ENCODE measurements at places on chromosomes 12 and 14. TPM values are rescaled to one million over a fixed set of nuclear protein-coding genes. Genes with fewer than 3 reads are reported as not detected.

DNA sequence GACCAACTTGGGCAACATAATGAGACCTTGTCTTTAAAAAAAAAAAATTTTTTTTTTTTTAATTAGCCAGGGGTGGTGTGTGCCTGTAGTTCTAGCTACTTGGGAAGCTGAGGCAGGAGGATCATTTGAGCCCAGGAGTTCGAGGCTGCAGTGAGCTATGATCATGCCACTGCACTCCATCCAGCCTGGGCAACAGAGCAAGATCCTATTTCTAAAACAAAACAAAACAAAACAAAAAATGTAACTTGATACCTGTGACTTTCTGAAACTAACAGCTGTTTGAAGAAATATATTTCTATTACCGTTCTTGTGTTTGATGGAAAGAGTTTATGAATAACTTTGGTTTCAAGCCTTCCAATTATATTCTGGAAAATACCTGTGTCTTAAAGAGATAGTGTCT, 1.7 kb upstream of the ACACB start:
- no peak for DNase-seq

DNA sequence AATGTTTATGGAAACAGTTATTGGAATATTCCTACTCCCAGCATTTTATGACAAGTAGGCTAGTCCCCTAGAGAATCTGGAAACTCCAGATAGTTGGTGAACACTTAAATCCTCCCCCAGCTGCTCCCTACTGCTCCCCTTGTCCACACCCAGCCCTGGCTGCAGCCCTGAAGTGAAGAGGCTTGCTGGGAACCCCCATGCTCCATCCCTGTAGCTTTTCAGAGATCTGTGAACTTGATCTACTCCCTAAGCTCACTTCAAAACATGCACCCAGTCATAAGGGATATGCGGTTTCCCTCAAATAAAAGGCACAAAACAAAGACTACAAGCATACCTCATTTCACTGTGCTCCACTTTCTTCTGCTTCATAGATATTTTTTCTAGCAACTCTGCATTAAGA, 33.2 kb downstream of the EGLN3 start:
- no peak for DNase-seq

DNA sequence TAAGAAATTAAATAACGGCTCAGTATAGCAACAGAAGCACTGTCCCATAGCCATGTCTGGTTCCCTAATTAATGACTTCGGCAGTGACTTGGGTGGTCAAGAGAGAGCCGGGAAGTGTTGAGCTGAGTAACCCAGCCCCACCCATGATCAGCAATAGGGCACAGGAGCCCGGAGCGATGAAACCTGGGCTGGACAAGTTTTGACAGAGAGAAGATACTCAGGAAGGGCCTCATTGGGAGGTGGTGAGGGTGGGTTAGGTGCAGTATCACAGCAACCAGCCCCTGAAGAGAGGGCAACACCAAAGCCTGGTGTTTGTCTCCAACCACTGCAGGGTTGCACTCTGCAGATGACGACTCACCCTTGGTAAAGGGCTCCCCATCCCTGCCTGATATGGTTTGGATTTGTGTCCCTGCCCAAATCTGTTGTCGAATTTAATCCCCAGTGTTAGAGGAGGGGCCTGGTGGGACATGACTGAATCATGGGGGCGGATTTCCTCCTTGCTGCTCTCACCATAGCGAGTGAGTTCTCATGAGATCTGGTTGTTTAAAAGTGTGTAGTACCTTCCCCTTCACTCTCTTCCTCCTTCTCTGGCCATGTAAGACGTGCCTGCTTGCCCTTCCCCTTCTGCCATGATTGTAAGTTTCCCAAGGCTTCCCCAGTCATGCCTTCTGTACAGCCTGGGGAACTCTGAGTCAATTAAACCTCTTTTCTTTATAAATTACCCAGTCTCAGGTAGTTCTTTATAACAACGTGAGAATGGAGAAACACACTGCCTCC, 124.9 kb upstream of the MED13L start:
- DNase-seq: no peak

GRCh38 chr12:104060791-104061190, 3.5 kb upstream of the HCFC2 start:
- DNase-seq: no peak

DNA sequence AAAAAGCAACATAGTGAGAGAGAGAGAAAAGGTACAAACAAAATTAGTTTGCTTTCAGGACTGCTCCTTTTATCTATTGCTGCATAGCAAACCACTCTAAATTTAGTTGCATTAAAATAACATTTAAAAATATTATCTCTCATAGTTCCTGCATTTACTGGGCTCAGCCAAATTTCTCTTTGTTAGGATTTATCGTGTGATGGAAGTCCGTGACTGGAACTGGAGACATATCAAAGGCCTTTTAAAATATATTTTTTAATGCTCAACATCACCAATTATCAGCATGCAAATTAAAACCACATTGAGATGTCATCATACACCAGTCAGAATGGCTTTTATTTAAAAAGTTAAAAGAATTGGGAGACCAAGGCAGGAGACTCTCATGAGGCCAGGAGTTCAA, 107.6 kb upstream of the SYT1 start:
- DNase-seq: no peak

DNA sequence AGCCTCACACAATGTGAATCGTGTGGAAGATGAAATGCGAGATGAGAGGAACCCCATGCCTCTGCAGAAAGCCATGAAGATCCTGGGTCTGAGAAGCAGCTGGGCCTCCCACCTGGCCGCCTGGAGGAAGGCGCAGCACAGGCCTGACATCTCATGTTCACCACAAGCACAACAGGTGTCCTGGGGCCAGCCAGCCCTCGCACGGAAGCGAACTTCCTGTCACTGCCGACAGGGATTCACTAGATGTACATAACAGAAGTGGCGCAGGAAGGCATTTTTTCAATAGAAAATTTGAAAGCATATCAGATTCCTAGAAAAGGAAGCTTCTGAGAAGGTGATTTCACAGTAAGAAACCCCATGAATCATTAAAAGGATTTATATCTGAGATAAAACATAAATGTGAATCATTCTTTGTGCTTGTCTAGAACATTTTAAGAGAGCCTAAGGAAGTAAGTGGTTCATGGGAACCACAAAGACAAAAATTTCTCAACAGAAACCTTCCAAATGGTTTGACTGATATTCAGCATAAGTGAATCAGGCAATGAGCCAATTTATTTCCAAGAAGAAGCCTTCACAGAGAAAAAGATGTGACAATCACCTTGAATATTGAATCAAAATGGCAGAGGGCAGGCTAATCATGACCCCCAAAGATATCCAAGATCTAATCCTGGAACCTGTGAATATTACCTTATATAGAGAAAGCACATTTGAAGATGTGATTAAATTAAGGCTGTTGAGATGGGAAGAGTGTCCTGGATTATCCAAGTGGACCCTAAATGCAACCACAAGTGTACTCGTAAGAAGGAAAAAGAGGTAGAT, 311.9 kb downstream of the DUSP6 start:
- no peak for DNase-seq

DNA sequence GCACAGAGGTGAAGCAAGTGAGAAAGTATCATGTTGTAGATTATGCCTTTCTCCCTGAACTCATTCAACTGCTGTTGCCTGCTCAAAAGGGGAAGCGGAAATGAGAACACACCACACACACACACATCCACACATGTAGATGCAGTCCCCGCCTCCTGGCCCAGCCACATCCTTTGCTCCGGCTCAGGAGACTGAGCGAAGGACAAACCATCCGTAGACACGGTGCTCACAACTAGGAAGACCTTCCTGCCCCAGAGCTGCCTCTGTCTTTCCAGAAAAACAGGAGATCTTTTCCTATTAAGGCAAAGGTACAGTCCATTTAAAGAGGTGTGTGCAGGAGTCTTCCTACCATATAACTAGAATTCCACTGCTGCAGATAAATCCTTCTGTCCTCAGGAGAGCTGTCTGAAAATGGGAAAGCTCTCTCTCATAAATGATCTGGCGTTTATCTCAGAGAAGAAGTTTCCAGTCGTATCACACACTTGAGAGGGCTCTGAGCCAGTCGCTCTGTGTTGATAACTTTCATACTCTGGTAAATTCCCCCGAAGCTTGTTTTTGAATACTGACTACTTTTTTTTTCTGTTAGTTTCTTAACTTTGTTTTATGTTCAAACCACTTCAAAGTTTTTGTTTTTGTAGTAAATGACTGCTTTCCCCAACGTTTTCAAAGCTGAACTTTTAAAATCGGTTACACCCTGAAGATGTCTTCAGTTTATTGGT, at the start of gene TESPA1:
TESPA1 (minus strand) TSS at position 105 of the 719 bp plus-strand sequence. CDS start 10,200 bp downstream, outside the sequence.
- DNase-seq: no peak

- DNase-seq: no peak
These were observed 1247.3 kb upstream of the FLRT2 start for GRCh38 chr14:84282618-84283017.

DNA sequence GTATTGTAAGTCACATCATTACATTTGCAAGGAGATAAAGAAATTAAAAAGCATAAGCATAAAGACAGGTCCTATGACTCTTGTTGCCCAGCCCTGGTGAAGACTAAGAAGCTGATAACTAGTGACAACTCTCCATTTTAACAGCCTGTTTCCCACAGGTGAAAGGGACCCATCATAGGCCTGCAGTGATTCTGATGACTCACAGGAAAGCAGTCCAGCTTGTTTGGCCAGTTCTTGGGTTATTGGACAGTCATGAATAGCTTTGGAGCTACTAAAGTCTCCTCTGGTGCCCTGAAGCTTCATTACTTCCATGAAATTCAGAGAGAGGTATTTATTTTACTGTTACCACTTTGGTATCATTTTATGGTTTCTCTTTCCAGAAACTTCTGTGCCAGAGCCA, 55.5 kb upstream of the DYRK2 start:
- DNase-seq: peak; percentile 21

DNA sequence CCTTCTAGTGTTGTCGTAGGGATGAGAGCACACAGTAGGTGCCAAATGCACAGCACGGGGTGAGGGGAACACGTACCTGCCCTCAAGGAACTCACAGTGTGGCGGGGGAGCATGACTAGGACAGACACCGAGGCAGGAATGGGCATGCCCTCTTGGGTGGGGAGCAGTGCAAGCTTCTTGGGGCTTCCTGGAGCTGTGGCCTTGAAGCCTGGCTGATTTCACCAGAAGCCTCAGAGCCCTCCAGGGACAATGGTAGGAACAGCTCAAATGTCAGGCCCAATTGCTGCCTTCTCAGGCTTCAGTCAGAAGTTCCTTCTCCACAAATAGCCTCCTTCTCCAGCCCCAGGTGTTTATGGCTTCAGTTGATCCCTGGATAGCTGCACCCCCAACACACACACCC, 43.4 kb downstream of the TEAD4 start:
- no peak for DNase-seq

DNA sequence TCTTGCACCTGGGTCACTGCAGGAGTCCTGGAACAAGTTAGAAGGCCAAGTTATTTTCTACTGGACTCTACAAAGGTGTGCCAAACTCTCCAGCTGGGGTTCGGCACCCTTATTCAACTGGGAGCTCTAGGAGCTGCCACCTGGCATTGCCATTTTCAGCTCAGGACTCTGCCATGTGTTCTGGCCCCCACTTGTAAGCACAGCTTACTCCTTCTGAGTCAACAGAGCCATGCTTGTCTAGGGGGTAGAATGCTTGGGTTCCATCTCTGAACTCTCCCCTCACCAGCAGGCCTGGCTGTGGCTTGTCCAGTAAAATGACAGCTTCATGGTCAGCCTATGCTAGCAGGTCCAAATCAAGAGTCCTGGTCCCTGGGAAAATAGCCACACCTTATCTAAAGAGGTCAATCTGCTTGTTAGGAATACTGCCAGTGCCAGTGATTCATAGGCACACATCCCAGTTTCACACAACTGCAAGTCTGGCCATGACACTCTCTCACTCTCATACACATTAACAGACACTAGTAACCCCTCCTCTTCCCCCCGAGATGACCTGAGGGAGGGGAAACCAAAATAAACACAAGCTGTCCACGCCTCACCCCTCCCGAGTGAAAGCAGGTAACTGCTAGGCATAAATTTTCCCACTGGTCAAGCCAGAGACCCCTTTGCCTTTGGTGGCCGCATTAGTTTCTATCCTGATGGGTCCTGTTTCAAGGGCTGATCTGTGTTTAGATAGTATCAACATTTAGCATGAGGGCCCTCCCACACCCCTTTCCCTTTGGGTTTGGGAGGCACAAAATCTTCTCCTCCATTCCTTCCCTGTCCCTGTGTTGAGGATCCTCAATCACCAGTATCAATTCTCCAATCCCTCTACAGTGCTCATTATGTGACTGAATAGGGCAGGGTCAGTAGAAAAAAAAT, 182.3 kb upstream of the GZMB start:
- peak; percentile 57 for DNase-seq

- DNase-seq: peak; percentile 12
These were observed 24.3 kb downstream of the SYNDIG1L start for GRCh38 chr14:74401504-74402241.

DNA sequence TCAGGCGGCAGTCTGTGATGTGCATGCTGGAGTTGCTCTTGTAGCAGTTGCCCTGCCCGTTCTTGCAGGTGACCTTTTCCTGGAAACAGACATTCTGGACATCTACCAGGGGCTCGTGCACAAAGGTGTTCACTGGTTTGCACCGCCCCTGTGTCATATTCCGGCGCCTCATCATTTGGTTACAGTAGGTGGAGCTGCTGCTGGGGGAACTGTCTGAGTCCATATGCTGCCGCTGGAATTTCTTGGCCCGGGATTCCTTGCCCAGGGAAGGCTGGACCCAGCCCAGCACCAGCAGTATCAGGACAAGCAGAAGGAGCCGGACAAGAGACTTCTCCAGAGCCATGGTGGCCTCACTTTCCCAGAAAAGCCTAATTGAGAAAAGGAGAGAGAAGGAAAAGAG, 918 bp downstream of the RNASE1 start:
- no peak for DNase-seq

DNA sequence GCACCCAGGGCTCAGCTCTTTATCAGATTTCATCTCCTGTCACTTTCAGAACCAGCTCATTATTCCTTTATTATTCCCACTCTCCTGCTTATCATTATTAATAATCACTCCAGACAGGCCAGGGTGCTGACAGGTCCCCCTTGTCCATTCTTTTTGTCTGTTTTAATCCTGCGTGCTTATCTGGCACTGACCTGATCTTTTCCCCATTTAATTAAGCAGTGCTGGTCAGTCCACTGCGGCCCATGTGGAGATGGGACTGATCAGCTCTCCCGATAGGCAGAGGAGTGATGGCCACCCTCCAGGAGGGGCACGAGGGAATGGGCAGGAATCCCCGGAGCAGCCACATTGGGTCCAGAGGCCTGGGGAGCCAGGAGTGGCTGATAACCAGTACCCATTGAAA, 55.5 kb upstream of the GPATCH2L start:
- DNase-seq: no peak

GRCh38 chr12:70529647-70530046, 107.6 kb downstream of the PTPRB start:
- DNase-seq: no peak

The KRT6C gene
- total RNA-seq: not detected

The BBOF1 gene
- 9.2 TPM for total RNA-seq

The EEA1 gene
- 9.2 TPM for total RNA-seq

The ATL1 gene
- total RNA-seq: 4.2 TPM

The TEX52 gene
- not detected for total RNA-seq

The CYP46A1 gene
- not detected for total RNA-seq

The OR6C2 gene
- total RNA-seq: not detected

The ACSS3 gene
- total RNA-seq: 5.5 TPM

The CLEC9A gene
- not detected for total RNA-seq

The ZBTB25 gene
- 7.4 TPM for total RNA-seq

The GLI1 gene
- 1.6 TPM for total RNA-seq
